ENCODE measurements at places on chromosomes 4 and X. TPM values are rescaled to one million over a fixed set of nuclear protein-coding genes. Genes with fewer than 3 reads are reported as not detected.

The DCLK2 gene
- 48.7 TPM for total RNA-seq

The CNGA1 gene
- total RNA-seq: 14.1 TPM

The FABP2 gene
- not detected for total RNA-seq

The RHOH gene
- total RNA-seq: 1.8 TPM

The SLITRK4 gene
- total RNA-seq: 16.2 TPM

The IL21 gene
- total RNA-seq: not detected

The ODAPH gene
- not detected for total RNA-seq

The PARM1 gene
- total RNA-seq: 47.4 TPM
